Upper lobe of right lung (tissue), 1 donor: ENCODE measurements at places on chromosomes 6 and 20.
A peak's percentile ranks its signal among the peaks of the same experiment; 100 is the strongest.

- DNase-seq = no peak
Measured at GRCh38 chr20:47847884-47848485, 62.7 kb upstream of the SULF2 start.

GRCh38 chr6:124742971-124743370 lies 219.3 kb upstream of the RNF217 start:
- DNase-seq = no peak

DNA sequence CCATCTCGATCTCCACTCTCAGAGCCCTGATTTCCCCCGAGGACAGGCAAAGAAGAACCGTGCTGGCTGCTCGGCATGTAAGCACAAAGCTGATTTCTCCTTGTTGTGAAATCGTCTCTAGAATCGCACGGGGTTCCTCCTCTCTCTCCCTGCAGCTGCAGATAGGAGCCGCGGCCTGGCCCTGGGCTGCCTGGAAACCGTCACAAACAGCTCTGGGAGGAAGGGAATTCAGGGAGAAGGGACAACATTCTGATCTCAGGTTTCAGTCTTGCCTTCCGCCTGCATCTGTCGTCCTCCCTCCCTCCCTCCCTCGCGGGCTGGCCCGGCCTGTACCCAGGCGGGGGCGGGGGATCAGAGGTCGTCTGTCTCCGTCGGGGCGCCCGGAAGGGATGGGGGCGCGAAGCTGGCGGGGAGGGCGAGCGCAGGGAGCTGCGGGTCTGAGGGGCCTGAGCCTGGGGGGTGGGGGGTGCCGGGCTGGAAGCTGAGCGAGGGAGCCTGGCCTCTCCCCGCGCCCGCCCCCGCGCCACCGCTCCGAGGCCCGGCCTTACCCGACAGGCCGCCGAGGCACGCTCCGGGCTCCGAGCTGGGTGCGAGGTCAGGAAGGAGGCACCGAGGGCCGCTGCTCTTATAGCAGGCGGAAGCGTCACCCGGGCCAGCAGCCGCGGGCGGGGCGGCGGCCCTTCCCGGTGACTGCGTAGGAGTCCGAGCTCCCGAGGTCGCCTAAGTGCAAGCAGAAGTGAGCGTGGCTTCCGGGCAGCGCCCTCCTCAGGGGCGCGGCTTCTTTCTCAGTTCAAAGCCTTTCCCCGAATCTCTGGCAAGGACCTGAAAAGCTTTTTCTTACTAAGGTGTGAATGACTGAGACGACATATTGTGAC lies at the start of gene SERPINB1:
TSS of gene SERPINB1 (minus strand) at position 600 of the 875 bp plus-strand sequence. CDS start 1,277 bp downstream, outside the sequence.
- peak; percentile 98 for DNase-seq

GRCh38 chr6:52558266-52559000 lies 18.4 kb downstream of the TRAM2 start:
- no peak for DNase-seq

DNA sequence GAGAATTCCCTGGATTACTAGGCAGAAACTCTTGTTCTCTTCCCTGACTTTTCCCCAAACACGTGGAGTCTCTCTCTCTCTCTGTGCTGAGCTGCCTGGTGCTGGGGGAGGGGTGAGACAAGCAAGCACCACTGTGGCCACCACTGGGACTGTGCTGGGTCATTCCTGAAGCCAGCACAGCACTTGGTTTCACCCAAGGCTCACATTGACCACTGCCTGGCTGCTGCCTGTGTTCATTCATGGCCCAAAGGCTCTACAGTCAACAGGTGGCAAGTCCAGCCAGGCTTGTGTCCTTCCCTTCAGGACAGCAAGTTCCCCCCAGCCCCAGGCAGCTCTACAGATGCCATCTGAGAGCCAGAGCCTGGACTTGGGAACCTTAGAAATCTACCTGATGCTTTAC lies 92.2 kb downstream of the CTNNBL1 start:
- no peak for DNase-seq

- no peak for DNase-seq
Measured at GRCh38 chr6:42429836-42430235, 21.9 kb downstream of the TRERF1 start.

DNA sequence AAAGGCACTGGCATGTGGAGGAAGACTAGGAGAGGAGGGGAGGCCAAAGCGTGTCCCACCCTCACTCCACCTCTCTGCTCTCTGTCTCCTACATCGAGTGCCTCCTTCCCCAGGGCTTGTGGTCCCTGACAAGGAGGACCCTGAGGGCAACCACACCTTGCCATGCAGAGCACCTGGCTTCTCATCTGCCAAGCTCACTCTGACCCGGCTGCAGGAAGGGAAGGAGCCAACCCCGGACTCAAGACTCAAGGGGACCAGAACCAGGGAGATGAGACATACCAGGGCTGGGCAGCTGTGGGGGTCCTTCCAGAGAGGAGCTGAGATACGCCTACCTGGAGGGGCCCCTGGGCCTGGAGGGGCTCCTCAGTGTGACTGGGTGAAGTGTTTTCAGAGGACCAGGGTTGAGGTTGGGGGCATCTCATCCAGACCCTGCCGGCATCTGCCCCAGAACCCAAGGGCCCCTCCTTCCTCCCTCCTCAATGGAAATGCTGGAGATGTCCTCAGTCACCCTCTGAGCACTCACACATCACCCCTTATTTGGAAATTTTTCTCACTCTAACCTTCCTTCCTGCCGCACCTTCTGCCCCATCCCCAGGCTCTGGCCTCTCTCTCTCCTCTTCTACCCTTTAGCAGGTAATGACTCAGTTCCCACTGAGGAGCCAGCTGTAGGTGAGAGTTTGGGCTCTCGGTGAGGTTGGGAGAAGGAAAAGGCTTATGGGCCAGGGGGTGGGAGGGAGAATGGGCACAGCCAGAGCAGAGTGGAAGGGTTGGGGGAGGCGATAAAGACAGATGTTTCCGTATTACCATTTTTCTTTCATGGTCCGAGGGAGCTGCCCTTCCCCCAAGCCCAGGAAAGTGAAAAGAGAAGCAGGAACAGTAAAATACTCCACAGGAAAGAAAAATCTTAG lies 32.0 kb upstream of the POU5F1 start:
- DNase-seq = no peak

- DNase-seq = no peak
Measured at GRCh38 chr6:139240161-139241010, 51.4 kb downstream of the TXLNB start.

- DNase-seq = no peak
Measured at GRCh38 chr20:46111028-46111835, 6.9 kb upstream of the CD40 start.

- DNase-seq = no peak
Measured at GRCh38 chr6:24453921-24454320, 35.5 kb downstream of the GPLD1 start.
